MM.1S (cell line): ENCODE measurements at places on chromosomes 6 and 20.

DNA sequence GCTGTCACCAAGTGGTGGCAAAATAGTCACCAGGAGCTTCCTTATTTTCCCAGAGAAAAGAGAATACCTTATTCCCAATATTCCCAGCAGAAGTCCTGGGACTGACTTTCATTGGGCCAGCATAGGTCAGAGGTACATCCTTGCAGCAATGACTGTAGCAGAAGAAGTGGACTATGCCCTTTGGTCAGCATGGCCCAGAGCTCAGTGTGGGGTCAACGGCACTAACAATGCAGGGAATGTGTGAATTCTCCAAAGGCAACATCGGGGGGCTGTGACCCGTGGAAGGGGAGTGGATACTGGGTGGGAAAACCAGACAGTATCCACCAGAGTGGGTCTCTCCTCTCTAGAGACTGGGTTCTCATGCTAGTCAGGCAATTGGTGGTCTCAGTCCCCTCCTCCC lies 15.6 kb upstream of the LBP start:
- no peaks in the 10 kb centered on the region for H3K27me3 ChIP-seq
- no peak overlapping the region for H3K4me3 ChIP-seq
- no peak overlapping the region for H3K27ac ChIP-seq
- H3K36me3 ChIP-seq, result no peaks in the 10 kb centered on the region

DNA sequence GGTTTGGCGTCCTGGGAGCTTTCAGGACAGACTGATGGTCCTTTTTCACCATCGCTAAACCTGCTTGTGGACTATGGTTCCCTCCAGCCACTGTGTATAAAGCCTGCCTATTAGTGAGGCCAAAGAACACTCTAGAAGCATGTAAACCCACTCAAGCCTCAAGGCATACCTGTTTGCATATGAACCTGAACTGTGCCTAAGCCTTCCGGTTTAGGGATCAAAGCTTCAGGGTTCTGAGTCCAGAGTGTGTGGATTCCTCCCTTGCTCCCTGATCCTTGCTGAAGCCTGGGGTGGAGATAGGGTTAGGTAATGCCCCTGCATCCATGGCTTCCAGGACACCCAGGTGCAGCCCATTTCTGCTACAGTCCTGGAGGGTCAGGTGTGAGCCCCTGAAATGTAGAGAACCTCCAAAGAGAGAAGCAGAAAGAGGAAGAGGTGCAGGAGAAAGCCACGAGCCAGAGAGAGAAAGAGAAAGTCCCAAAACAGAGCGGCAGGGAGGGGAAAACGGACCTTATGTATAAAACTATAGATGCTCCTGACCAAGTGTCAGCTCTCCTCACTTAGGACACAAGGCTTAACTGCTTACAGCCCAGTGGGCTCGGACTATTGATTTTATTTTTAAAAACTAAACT lies 93.3 kb downstream of the SCML4 start:
- H3K4me3 ChIP-seq, result peak overlapping the region; percentile 39
- peaks cover 37% of the 10 kb centered on the region for H3K27me3 ChIP-seq
- peak overlapping the region; percentile 27; the same call in 1 of the 2 replicates for H3K27ac ChIP-seq
- no peak for DNase-seq

DNA sequence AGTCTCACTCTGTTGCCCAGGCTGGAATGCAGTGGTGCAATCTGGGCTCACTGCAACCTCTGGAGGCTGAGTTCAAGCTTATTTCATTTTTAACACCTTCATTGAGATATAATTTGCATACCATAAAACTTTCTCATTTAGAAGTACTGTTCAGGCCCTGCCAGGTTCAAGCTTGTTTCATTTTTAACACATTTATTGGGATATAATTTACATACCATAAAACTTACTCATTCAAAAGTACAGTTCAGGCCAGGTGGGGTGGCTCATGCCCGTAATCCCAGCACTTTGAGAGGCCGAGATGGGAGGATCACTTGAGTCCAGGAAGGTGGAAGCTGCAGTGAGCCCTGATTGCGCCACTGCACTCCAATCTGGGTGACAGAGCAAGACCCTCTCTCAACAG lies 5.5 kb downstream of the OR2B6 start:
- H3K36me3 ChIP-seq, result no peaks in the 10 kb centered on the region

- no peaks in the 10 kb centered on the region for H3K4me1 ChIP-seq
- H3K36me3 ChIP-seq, result no peaks in the 10 kb centered on the region
- H3K27me3 ChIP-seq, result no peaks in the 10 kb centered on the region
- no peak for DNase-seq
Observed at GRCh38 chr6:160218810-160219209, 39.8 kb downstream of the SLC22A2 start.

DNA sequence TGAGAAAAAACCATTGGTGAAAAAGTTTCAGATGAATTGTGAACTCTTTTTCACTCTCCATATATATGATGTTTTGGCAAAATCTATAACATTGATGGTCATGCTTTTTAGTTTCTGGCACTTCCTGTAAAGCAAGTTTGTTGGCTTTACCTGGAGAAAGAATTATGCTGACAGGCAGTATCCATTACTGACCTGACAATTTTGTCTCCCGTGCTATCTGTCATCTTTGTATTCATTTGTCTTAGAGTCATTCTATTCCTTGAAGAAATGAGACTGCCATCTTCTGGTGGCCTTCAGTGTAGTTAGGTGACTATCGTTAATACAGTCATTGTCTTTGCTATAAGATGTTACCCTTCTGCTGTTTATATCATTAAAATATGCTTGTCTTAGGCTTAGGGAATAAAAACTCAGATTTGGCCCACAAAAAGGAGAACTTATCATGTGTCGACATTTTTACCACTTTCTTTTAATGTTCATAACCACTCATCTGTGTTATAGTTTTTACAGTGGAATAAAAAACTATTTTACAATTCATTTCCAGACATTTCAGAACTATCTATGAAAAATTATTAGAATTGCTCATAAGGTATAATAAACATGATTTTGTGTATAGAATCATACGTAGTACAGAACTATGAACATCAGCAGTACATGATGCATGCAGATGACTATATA lies 707.0 kb downstream of the EPM2A start:
- H3K36me3 ChIP-seq, result no peaks in the 10 kb centered on the region
- DNase-seq, result peak; percentile 38
- H3K4me3 ChIP-seq, result no peak overlapping the region

- H3K4me1 ChIP-seq, result no peaks in the 10 kb centered on the region
- H3K36me3 ChIP-seq, result no peaks in the 10 kb centered on the region
- no peak overlapping the region for H3K27ac ChIP-seq
- no peaks in the 10 kb centered on the region for H3K27me3 ChIP-seq
- no peak overlapping the region for H3K4me3 ChIP-seq
Observed at GRCh38 chr20:18831830-18832499, 18.4 kb downstream of the SCP2D1 start.

GRCh38 chr20:61753316-61753942 lies 312.3 kb downstream of the TAF4 start:
- H3K27me3 ChIP-seq, result peaks cover 48% of the 10 kb centered on the region
- no peak overlapping the region for H3K4me3 ChIP-seq
- H3K4me1 ChIP-seq, result no peaks in the 10 kb centered on the region
- DNase-seq, result peak; percentile 35

- no peak overlapping the region for H3K4me3 ChIP-seq
- H3K27me3 ChIP-seq, result no peaks in the 10 kb centered on the region
- H3K36me3 ChIP-seq, result peaks cover 3% of the 10 kb centered on the region; the same call in 1 of the 2 replicates
- no peak overlapping the region for H3K27ac ChIP-seq
Observed at GRCh38 chr6:111011360-111012142, 29.7 kb downstream of the RPF2 start.

DNA sequence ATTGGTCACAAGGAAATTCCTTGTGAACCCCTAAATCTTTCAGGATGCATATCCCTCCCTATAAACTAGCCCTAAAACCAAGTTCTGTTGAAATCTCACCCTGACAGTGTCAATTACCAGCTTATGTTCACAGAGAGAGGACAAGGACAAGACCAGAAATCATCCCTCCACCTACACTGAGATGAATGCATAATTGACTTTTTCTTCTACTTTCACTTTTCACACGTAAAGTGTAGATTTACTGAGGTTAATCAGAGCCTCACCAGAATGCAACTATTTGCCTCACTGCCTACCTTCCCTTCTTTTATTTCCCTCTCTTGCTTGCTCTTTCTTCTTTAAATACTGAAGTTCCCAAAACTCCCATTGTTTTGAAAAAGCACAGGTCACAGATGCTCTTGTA lies 15.3 kb upstream of the NKAIN2 start:
- H3K36me3 ChIP-seq, result no peaks in the 10 kb centered on the region
- no peaks in the 10 kb centered on the region for H3K27me3 ChIP-seq
- H3K27ac ChIP-seq, result no peak overlapping the region
- no peak overlapping the region for H3K4me3 ChIP-seq
- DNase-seq, result no peak

GRCh38 chr6:69880601-69881000 lies 14.2 kb downstream of the COL19A1 start:
- no peak for DNase-seq
- H3K36me3 ChIP-seq, result no peaks in the 10 kb centered on the region
- no peak overlapping the region for H3K27ac ChIP-seq
- no peaks in the 10 kb centered on the region for H3K27me3 ChIP-seq
- H3K4me1 ChIP-seq, result no peaks in the 10 kb centered on the region
- no peak overlapping the region for H3K4me3 ChIP-seq

DNA sequence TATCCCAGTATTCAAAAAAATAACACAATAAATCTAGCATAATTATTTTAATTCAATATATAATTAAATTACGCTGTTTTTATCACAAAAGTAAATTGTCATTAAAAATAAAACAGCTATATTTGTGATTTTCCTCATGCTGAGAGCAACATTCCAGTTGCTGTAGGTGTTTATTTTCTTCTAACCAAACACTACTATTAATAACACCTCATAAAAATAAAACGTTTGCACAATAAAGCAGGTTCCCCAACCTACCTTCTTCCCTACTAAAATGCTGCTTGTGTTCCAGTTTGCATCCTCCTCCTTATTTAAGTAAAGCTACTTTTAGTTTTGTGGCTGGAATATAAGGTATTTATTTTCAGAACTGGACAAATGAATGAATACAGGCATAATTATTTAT lies 108.2 kb upstream of the LGSN start:
- H3K27ac ChIP-seq, result no peak overlapping the region
- H3K36me3 ChIP-seq, result no peaks in the 10 kb centered on the region
- H3K27me3 ChIP-seq, result no peaks in the 10 kb centered on the region

GRCh38 chr20:23634985-23635767 lies 2.6 kb downstream of the CST3 start:
- no peaks in the 10 kb centered on the region for H3K36me3 ChIP-seq
- no peaks in the 10 kb centered on the region for H3K27me3 ChIP-seq
- no peak overlapping the region for H3K4me3 ChIP-seq
- no peak overlapping the region for H3K27ac ChIP-seq
- DNase-seq, result no peak

- DNase-seq, result no peak
- no peaks in the 10 kb centered on the region for H3K27me3 ChIP-seq
- H3K36me3 ChIP-seq, result no peaks in the 10 kb centered on the region
- H3K4me1 ChIP-seq, result peaks cover 19% of the 10 kb centered on the region
- H3K27ac ChIP-seq, result peak overlapping the region; percentile 16; the same call in 1 of the 2 replicates
- H3K4me3 ChIP-seq, result no peak overlapping the region
Observed at GRCh38 chr6:158850807-158851115, 31.6 kb upstream of the EZR start.

DNA sequence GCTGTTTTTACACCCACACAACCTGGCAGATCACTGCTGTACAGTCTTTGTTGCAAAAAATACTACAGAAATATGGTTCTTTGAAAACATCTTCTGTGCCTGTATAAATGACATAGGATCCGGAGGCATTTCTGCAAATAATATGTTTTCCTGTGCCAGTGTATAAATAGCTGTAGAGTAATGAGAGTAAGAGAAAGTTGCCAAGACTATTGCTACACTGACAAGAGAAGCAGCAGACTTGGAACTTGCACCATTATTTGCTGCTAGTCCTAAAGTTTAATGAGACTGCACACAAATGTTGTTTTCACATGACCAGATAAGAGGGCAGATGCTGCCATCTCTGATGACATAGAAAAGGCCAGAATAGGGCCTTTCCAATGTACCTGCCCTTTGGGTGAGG lies 50.0 kb upstream of the DTNBP1 start:
- H3K27ac ChIP-seq, result no peak overlapping the region
- no peaks in the 10 kb centered on the region for H3K4me1 ChIP-seq
- H3K4me3 ChIP-seq, result no peak overlapping the region
- no peak for DNase-seq
- no peaks in the 10 kb centered on the region for H3K27me3 ChIP-seq
- H3K36me3 ChIP-seq, result no peaks in the 10 kb centered on the region

- DNase-seq, result no peak
- no peak overlapping the region for H3K27ac ChIP-seq
- peaks cover 9% of the 10 kb centered on the region; the same call in 1 of the 2 replicates for H3K4me1 ChIP-seq
- H3K27me3 ChIP-seq, result peaks cover 98% of the 10 kb centered on the region
Observed at GRCh38 chr20:62598761-62599194, 43.5 kb upstream of the SLCO4A1 start.

- H3K36me3 ChIP-seq, result no peaks in the 10 kb centered on the region
- no peak overlapping the region for H3K27ac ChIP-seq
- no peaks in the 10 kb centered on the region for H3K27me3 ChIP-seq
- peak overlapping the region; percentile 91 for H3K4me3 ChIP-seq
Observed at GRCh38 chr6:138986578-138986977, 1.5 kb downstream of the REPS1 start.

DNA sequence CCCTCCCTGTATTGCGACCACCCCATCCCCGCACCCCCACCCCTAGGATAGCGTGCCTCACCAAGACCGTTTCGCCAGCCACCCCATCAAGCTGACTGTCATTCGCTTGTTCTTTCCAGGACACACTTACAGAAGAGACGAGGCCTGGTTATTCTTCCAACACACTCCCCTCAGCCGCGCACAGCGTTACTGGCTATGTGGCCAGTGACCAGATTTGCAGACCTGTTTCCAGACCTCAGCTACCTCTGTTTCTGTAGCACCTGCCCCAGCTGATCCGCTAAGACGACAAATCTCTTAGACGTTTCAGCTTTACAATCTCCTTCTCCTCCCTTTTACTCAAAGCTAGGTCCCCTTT lies 26.1 kb downstream of the HLA-F start:
- no peak for DNase-seq
- H3K27ac ChIP-seq, result no peak overlapping the region
- H3K27me3 ChIP-seq, result peaks cover 51% of the 10 kb centered on the region
- peaks cover 5% of the 10 kb centered on the region; the same call in 1 of the 2 replicates for H3K4me1 ChIP-seq
- peak overlapping the region; percentile 79 for H3K4me3 ChIP-seq
- H3K36me3 ChIP-seq, result no peaks in the 10 kb centered on the region

- H3K27me3 ChIP-seq, result peaks cover 78% of the 10 kb centered on the region
- no peak overlapping the region for H3K27ac ChIP-seq
- no peak overlapping the region for H3K4me3 ChIP-seq
- no peaks in the 10 kb centered on the region for H3K36me3 ChIP-seq
Observed at GRCh38 chr6:34047913-34048867, 97.7 kb downstream of the GRM4 start.

DNA sequence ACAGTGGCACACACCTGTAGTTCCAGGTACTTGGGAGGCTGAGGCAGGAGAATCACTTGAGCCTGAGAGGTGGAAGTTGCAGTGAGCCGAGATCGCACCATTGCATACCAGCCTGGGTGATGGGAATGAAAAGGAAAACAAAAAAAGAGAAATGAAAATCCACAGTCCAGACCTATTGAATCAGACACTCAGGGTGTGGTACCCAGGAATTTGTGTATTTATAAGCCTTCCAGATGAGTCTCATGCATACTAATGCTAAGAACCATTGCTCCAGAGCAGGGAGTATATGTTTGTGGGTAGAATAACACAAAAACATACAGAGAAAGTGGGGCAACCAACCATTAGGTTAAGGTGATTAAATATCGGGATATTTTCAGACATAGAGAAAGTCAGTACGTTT lies 36.1 kb upstream of the PLCB4 start:
- no peaks in the 10 kb centered on the region for H3K27me3 ChIP-seq
- H3K4me1 ChIP-seq, result no peaks in the 10 kb centered on the region
- H3K4me3 ChIP-seq, result no peak overlapping the region
- no peak for DNase-seq
